ENCODE measurements at places on chromosomes 4 and X.

GRCh38 chrX:118181030-118181429, 64.4 kb upstream of the KLHL13 start:
- DNase-seq = no peak

DNA sequence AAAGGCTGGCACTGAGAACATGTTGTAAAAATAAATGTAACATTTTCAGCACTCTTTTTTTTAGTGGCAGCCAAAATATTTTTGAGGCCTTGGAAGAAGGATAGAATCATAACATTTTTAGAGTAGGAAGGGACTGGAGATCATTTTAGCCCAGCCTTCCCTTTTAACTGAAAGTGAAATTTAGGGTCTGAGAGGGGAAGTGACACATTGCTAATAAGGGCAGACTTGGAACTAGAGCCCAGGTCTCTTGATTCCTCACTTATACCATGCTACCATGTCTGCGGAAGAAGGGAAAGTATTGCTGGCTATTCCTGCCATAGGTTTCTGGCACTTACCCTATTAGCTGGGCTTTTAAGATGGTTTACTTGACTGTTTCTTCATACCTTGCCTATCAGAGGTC, 4.8 kb downstream of the WDR44 start:
- no peak for DNase-seq

DNA sequence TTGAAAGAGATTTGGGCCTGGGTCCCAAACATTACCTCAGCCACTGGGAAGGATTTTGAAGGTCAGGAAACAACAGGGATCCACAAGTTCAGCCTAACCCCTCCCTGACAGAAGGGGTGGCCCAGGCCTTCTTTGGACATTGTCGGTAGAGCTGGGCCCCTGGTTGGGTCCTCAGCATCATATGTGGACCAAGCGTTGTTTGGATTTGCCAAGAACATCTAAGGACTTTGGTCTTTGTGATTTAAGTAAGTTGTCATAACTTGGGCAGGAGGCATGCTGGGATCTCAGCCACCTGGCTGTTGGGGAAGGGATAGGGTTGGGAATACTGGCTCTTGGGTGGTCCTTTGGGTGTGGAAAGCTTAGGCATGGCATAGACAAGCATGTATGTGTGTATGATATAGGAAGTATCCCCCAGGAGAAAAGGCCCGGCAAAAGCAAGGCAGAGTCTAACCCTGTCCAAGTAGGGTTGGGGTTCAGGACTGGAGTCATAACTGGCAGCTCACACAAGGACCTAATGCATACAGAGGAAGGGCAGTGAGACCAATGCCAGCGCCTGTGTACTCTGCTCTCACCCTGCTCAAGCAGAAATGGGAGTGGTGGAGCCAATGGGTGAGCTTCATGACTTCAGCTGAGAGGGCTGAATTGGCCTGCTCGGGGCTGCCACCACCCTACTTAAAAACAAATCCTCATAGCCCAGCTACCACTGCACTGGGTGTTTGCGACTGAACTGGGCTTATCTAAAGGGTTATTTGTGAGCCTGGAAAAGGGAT, 102.8 kb downstream of the RTL5 start:
- no peak for DNase-seq

GRCh38 chr4:76806757-76807156, 91.2 kb downstream of the SOWAHB start:
- DNase-seq = no peak

- no peak for DNase-seq
Observed at GRCh38 chr4:54104907-54105306, 4.9 kb downstream of the GSX2 start.

DNA sequence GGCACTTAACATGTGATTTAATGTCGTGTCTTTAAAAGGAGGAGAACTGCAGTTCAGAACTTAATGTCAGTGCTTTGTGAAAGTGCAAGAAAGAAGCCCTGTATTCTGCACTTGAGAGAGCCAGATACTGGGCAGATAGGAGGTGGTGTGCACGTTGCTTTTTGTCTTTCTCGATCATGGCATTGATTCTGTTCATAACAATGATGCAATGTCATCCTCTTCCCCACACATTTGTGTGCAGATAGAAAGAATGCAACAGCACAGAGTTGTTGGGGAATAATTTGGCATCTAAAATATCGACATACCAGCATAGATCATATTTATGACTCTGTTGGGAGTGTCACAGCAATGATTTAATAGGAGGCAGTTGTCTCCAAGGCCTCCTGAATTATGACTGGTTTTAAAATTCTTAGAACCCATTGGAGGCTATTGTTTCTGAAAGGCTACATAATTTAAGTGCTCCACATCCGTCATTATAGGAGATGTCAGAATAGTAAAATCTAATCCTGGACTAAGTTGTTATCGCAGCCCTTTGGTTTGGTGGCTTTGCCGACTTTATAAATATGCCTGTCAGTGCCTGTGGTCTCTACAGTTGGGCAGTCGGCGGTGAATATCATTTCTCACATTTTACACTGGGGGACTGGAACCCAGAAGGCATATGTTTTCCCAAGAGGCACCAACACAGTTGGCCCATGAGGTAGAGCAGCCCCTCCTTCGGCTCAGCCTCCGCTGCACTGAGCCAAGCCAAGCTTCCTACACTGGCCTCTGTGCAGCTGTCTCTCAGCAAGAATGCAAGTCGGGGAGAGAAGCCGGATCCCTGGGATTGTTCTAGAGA, 124.9 kb downstream of the PTTG2 start:
- DNase-seq = no peak

DNA sequence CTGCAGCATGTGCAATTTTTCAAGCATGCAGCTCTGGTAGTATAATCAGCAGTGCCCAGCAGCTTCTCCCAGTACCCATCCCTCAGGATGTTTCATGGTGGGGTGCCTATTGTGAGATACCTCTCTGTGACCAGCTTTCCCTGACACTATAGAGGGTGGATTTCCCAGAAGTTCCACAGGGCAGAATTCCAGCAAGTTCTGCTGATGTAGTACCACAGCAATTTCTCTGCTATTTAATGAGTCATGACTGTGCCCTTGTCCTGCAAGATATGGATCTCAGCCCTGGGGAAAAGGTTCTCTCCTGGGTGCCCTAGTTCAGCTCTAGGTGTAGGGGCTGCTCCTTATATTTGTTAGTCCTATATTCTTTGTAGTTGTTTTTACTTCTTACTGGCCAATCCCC, 174.8 kb downstream of the ENOX2 start:
- no peak for DNase-seq

DNA sequence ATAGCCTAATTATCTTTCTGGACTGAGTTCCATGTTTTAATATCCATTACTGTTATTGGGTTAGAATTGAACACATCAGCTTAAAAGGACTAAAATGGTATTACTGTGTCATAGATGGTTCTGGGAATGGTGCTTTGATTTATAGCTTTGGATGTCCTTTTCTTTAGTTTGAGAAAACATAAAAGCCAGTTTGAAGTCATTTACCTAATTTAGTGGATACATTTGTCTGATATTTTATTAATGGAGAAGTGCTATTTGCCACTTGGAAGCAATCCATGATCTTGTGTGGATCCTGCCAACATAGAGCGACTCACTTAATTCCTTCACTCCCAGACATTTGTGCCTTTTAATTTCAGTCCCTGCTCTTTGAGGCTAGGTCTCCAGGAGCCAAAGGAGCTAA, 212.4 kb upstream of the PACRGL start:
- DNase-seq = no peak

GRCh38 chr4:180664766-180665368, 1578.3 kb upstream of the TENM3 start:
- DNase-seq = peak; percentile 64

DNA sequence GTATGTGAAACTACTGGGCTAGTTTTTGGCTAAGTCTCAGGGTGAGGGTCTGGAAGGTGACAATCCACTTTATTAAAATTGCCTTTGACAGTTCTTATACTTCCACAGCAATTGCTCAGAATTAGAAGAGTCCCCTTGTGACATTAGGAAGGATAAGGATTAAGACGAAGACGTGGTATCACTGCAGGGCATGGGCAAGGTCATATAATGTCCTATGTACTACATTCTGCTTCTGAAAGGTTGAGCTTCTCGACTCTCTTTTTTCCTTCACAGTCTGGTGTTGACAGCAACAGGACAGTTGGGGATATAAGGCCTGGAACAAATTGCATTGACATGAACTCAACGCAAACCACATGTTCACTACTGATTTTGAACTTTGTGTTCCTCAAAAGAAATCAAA, 40.9 kb upstream of the PRDM5 start:
- no peak for DNase-seq

DNA sequence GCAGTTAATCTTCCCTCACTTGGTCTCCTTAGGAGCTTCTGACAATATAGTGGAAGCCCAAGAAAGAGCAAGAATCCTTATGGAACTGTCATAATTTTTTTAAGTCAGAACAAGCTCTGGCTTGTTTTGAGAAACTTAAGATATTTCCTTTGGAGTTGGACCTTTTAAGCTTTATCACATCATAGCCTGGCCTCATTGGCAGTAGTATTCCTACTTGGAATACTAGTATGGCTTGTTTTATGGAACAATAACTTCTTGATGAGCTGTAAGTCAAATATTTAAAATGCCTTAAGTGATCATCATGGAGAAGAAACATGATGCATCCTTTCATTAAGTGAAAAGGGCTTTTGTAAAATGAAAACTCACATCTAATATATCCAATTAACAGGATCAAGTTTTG, 78.0 kb upstream of the NRK start:
- no peak for DNase-seq

GRCh38 chr4:87982446-87983010, 7.0 kb downstream of the SPP1 start:
- no peak for DNase-seq

- DNase-seq = peak; percentile 62
Observed at GRCh38 chr4:83618431-83618830, 82.5 kb downstream of the GPAT3 start.

DNA sequence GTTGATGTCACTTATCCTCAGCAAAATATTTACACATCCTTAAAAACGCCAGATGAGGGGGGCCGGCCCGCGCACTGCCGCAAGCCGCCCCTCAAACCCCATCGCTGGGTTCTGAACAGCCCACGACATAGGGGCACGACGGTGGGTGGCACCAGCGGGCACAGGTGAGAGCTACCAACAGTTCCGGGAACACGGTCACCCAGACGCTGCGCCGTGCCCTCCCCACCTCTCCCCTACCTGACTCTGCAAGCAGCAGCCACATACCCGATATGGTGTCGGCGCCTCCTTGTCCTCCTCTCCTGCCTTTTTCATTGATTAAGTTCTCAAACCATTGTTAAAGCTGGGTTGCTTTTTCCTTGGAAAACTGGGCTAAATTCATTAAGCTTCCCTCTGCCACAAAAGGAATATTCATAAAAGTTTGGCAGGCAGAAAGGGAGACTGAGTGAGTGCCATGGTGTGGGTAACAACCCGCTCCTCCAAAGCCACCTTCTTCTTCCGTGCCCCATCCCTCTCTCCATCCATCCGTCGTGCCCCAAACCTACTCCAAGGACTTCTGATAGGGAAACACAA, 1.4 kb downstream of the RAI2 start:
- DNase-seq = no peak

GRCh38 chrX:150239946-150240642, 123.0 kb upstream of the MAMLD1 start:
- DNase-seq = no peak

DNA sequence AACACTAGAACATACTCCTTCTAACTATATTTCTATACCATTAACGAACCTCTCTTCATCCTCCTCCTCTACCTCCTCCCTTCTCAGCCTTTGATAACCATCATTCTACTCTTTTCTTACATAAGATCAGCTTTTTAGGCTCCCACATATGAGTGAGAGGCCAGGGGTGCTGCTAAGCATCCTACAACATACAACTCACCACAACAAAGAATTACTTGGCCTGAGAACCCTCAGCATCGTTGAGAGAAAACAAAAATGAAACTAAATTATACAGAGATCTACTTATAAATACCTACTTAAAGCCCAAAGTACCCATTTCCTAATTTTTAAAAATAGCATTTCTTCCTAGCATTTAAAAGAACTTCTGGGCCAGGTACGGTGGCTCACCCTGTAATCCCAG, 77.7 kb downstream of the CC2D2A start:
- DNase-seq = no peak

GRCh38 chr4:41880840-41881831, 54.1 kb upstream of the TMEM33 start:
- no peak for DNase-seq

- no peak for DNase-seq
Observed at GRCh38 chrX:73831500-73831899, 268.5 kb downstream of the CHIC1 start.

DNA sequence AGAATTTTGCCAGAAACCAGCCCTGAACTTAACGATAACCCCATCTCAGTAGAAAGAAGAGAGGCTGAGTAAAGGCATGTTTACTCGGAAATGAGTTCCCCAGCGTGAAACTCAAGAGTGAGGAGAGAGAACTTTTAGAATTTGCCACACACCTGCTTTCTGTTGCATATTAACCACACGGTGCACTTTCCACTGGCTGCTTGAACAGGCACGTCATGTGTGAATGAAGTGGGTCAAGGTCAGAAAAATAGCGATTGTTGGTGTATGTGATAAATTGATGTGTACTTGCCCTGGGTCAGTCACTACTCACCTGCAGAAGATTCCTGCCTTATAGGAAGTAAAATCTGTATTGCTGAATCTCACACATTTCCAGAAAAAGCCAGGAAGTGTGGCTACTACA, 395.7 kb downstream of the TRIML1 start:
- DNase-seq = no peak

DNA sequence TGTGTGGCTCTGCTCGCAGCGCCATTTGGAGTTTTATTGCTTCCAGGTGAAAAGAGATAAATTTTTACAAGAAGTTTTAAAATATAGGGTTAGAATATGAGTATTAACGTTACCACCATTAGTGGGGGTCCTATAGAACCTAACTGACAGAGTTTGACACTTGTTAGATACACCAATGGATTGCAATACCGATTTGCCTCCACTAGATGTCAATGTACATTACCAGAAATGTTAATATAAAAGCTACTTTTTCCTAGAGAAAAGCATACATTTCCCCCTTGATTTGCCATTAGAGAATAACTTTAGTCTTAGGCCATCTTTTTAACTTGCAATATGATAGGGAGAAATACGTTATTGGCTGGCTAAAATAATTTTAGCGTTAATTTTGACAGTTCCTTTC, 108.4 kb downstream of the LINC00632 start:
- DNase-seq = no peak

- no peak for DNase-seq
Observed at GRCh38 chr4:8368998-8369397, 71.5 kb downstream of the ACOX3 start.

DNA sequence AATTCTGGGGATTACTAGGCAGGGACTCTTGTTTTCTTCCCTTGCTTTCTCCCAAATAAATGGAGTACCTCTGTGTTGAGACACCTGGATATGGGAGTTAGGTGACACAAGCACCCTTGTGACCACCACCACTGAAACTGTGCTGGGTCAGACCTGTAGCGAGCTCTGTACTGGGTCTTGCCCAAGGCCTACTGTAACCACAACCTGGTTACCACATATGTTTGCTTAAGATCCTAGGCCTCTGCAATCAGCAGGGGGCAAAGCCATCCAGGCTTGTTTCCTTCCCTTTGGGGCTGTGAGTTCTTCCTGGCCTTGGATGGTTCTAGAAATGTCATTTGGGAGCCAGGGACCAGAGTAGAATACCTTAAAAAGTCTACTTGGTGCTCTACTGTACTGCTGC, 49.4 kb downstream of the LPAR4 start:
- DNase-seq = no peak

- DNase-seq = no peak
Observed at GRCh38 chr4:163744861-163745260, 250.4 kb downstream of the TMA16 start.

- DNase-seq = no peak
Observed at GRCh38 chr4:7060346-7061150, 7.3 kb downstream of the GRPEL1 start.

- no peak for DNase-seq
Observed at GRCh38 chrX:85109235-85109634, 105.6 kb downstream of the APOOL start.

GRCh38 chr4:55884093-55884850, 30.8 kb downstream of the EXOC1 start:
- no peak for DNase-seq
